Urinary bladder (tissue), 4 donors: ENCODE measurements at places on chromosomes 4 and X. TPM values are rescaled to one million over a fixed set of nuclear protein-coding genes. Genes with fewer than 3 reads are reported as not detected.

Gene SMR3B
- not detected for polyA plus RNA-seq

- DNase-seq: no peak
Observed at GRCh38 chr4:77849278-77849965, 13.2 kb upstream of the MRPL1 start.

GRCh38 chr4:77734928-77735327 lies 84.2 kb downstream of the CNOT6L start:
- DNase-seq: no peak

DNA sequence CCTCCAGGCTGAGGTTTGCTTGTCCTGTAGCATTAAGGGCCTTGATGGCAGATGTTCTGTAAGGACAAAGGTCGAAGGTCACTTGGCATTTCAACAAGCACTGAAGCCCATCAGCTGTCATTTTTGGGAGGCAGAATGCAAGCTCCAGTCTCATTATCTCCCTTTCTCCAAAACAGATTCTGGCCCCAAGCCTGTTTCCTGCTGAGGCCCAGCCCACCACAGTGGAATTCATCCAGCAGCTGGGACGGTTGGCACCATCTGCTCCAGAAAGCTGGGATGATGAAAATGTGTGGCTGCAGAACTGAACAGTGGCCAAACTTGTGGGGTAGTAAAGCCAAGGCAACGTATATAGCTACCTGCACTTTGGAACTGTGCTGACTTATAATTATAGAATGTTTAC lies 17.7 kb upstream of the PPEF2 start:
- no peak for DNase-seq

GRCh38 chr4:1356181-1356998 lies 9.4 kb downstream of the UVSSA start:
- no peak for DNase-seq

- DNase-seq: no peak
Observed at GRCh38 chr4:121148621-121149020, 15.5 kb downstream of the TNIP3 start.

Gene FMR1NB
- polyA plus RNA-seq: not detected
